ENCODE measurements at places on chromosomes 5 and 9.

DNA sequence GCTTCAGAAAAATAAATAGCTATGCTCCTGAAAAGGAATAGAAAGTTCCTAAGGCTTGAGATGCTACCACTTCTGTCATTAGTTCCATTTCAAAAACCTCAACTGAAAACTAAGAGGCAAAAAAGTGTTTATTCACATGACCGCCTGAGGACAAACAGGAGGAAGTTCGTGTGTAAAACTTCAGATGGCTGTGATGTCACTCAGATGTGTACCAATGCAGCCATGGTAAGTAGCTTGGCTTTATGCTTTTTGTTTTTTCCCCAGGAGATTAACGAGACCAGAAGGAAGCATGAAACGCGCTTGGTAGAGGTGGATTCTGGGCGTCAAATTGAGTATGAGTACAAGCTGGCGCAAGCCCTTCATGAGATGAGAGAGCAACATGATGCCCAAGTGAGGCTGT lies 33.0 kb downstream of the LMNB1 start:
- no peak for DNase-seq

DNA sequence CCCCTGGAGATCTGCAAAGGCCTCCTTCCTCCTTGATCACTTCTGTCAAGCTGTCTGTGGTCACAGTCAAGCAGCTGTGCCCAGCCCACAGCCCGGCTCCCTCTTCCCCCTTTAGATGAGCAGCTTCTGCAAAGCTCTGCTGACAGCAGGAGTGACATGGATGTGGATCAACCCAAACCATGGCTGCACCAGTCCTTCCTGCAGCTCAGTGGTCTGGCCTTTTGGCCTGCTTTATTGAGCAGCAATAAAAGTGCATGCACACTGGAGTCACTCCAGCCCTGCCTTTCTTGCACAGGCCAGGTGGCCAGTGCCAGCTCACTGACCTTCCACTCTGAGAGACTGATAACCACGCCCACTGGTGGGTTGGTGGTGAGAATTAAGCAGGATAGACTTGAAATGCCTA lies 91.3 kb upstream of the OTULINL start:
- no peak for DNase-seq

DNA sequence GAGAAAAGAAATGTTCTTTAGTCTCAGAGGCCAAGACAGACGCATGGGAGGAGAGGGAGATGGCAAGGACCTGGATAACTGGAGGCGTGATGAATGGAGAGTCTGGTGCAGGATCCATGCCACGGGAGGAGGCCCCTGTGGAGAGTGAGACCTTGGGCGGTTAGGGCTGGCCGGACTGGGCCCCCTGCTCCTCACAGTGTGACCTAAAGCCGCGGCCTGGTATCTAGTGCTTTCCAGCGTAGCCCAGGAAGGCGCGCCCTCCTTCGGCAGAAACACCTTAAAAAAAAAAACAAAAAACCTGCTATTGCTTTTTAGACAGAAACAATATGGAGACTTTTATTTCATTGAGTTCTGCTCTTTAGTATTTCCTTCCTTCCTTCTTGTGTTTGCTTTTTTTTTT lies 33.1 kb downstream of the SCGB3A1 start:
- DNase-seq, result no peak

- DNase-seq, result no peak
Observed at GRCh38 chr5:8577792-8578191, 708.8 kb downstream of the MTRR start.

GRCh38 chr9:16571127-16571802 lies 299.2 kb downstream of the BNC2 start:
- no peak for DNase-seq

GRCh38 chr5:145280214-145280613 lies 554.9 kb downstream of the PRELID2 start:
- DNase-seq, result no peak

- no peak for DNase-seq
Observed at GRCh38 chr5:36681711-36682110, 75.3 kb downstream of the SLC1A3 start.

- DNase-seq, result no peak
Observed at GRCh38 chr9:113650207-113651131, 186.9 kb downstream of the RGS3 start.

DNA sequence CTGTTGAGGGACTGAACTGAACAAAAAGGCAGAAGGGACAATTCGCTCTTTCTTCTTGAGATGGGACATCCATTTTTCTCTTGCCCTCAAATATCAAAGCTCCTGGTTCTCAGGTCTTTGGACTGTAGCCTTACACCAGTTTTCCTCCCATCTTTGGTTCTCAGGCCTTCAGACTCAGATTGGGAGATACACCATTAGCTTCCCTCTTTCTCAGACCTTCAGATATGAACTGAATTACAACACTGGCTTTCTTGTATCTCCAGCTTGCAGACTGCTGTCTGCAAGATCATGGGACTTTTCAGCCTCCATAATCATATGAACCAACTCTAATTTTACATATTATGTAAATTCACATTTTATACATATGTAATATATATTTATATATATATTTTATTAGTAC lies 12.6 kb upstream of the CCNG1 start:
- DNase-seq, result no peak

- no peak for DNase-seq
Observed at GRCh38 chr5:42840269-42840668, 28.6 kb upstream of the SELENOP start.

DNA sequence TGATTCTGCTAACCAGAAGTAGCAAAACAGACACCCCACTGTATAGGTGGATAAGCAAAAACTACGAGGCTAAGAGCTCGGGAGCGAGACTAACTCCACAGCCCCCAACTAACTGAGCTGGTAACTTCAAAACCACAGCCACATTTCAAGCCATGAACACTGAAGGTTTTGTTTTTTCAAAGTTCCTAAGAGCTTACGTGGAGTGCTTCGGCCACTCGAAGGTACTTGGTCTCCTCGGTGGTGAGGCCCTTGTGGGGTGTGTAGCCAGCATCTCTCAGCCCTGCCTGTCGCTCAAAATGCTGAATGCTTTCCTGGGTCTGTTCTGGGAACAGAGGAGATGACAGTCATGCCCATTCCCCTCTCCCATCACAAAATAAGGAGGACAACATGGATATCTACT lies 11.1 kb downstream of the KIAA1191 start:
- DNase-seq, result no peak

DNA sequence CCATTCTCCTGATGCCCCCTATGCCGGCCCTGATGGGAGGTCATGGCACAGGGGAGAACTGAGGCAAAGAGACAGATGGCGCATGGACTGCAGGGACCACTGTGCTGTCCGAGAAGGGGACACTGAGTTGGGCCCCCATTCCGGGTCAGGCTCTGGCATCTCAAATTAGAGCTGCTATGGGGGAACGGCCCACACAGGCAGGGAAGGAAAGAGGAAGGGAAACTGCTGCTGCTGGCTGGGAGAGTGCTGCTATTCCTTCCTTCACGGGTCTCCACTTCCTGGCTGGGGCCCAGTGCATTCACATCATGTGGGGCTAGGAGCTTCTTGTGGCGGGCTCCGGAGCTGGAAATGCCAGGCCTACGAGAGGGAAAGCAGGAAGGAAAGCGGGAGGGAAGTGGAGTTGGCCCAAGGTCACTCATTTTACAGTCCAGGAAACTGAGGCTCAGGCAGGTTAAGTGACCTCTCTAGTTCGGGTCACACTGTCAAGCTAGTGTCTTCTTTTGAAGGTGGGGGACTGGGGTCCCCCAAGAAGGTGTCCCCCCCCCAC lies 1.3 kb upstream of the CARD19 start:
- no peak for DNase-seq

- no peak for DNase-seq
Observed at GRCh38 chr5:116583862-116584222, 9.2 kb upstream of the SEMA6A start.

GRCh38 chr5:111043712-111044506 lies 27.6 kb upstream of the TSLP start:
- no peak for DNase-seq
